ENCODE measurements at places on chromosomes 6 and 20.

DNA sequence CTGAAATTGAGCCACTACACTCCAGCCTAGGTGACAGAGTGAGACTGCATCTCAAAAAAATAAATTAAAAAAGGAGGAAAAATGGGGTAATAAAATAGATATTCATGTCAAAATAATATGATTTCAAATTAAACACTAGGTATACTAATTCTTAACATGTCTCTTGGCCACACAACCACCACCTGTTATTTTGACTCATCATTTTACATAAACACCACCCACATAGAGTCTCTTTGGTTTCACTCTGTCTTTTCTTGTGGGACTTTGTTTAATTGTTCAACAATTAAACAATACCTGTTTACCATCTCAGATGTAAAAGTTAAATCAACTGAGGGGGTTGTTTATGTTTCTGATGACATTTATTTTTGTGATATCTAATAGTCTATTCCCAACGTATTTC, 476.8 kb upstream of the ADGRB3 start:
- DNase-seq = no peak

DNA sequence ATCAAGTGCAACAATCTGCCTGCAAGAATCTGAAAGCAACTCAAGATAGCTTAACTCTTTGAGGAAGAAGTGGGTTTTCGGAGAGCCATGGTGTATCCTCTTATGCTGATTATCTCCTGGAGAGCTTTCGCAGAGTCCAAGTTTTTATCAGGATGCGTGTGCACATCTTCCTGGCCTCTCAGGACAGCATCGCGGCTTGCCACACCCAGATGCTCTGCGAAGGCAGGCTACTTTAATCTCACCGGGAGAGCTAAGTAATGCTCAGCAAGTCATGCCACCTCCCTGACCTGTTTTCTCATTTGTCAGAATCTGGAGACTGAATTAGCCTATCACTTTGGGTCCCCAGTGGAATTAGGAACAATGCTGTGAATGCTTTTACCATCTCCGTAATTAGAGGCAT, 52.9 kb downstream of the TTI1 start:
- DNase-seq = no peak

GRCh38 chr6:108293527-108294296, 1.1 kb upstream of the AFG1L start:
- no peak for DNase-seq

GRCh38 chr6:16130437-16130891, 1.6 kb downstream of the MYLIP start:
- no peak for DNase-seq

GRCh38 chr6:35663447-35664235, 25.1 kb downstream of the FKBP5 start:
- DNase-seq = peak; percentile 37

DNA sequence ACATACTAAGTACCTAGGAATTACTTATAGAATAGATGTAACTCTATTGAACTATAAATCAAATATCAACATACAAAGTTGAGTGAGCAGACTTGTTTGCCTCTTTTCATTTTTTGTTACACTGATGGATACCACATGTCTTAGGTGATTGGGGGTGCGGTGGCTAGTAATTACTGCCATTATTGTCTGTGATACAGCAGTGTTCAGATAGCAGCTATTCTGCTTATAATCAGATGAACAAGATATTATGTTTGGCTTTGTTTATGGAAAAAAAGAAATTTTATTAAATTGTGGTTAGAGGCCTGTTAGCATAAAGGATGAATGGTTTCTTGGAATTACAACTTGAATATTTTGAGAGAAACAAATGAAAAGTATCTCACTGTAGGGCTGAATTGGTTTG, 55.9 kb downstream of the KCNQ5 start:
- no peak for DNase-seq
